ENCODE measurements at places on chromosomes 6 and 20.

GRCh38 chr20:46177768-46178167 is 59.7 kb downstream of the CD40 start:
- no peak for DNase-seq

GRCh38 chr6:20061952-20062351 is 150.3 kb downstream of the MBOAT1 start:
- DNase-seq = no peak

DNA sequence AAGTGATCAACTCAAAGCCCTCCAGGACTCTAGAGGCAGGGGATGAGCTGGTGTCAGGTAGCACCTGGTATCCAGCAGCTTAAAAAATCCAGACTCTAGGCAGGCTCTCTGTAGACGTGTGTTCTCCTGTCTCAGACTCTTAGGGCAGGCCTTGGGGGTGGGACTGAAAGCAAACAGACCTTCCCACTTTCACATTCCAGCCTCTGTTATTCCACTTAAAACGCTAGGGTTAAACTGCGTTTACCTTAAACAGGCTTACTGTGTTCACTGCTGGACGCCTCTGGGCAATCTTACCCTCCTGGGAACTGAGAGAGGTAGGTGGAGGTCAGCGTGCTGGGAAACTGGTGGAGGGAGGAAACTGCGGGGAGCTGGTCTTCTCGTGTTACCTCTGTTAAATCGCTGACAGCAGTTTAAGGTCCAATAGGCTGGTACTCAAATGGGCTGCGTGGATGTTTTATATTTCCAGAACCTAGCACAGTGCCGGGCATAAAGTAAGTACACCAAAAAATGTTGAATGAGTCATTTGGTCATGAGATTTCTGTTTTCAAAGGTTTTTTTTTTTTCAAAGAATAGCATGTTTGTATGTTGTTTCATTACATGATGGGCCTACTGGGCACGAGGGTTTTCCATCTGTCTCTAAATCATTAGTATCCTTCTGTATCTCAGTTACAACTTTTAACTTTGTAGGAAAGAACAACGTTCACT is at the start of gene GCNT2:
GCNT2 (plus strand) TSS at position 248 of the 705 bp plus-strand sequence. CDS start 7,561 bp downstream, outside the sequence.
- DNase-seq = no peak

- no peak for DNase-seq
These were observed 96.8 kb downstream of the PREX1 start for GRCh38 chr20:48730977-48731376.

DNA sequence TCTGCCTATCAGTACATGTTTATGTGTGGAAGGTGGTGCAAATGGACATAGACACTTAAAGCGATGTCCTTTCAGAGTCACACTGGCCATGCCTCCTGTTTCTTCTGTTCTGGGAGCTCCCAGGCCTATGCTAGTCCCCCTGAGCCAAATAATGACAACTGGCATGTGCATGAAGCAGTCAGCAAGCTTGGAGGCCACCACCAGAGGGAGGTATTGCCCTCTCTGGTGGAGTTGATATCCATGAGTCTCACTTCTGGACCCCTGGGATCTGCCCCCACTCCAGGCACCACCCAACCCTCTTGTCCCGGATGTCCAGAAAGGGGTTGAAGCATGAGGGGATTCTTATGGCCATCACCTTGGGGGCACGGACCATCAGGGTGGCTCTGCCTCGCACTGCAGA is 172.2 kb downstream of the AIG1 start:
- DNase-seq = peak; percentile 24

DNA sequence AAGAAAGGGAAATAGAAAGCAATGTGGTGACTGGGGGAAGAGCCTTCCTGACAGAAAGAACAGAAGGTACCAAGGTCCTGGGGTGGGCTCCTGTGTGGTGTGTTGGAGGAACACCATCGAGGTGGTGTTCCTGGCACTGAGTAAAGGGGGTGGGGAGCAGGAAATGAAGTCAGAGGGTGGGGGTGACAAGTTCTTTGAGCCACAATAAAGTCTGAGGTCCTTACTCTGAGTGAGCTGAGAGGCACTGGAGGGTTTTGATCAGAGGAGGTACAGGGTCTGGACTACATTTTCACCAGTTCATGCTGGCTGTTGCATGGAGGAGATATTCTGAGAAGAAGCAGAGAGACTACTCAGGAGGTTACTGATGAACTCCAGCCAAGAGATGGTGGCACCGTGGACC is 198.2 kb downstream of the GMPR start:
- no peak for DNase-seq

DNA sequence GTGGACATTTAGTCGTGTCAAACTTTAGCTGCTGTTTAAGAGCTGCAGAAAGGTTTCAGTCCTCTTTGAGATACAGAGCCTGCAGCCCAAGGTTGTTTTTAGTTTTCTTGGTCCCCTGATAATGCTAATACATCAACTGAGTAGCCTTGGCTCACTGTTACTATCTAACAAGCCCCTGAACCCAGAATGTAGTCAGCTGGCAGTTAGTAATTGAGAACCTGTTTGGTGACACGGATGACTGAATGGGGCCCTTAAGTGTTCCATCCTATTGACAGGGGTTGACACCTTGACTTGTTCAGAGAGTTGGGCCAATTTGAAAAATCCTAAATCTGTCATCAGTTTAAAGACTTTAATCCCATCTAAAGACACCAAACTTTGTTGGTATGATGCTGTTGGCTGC is 2.8 kb downstream of the RTN4IP1 start:
- DNase-seq = no peak

DNA sequence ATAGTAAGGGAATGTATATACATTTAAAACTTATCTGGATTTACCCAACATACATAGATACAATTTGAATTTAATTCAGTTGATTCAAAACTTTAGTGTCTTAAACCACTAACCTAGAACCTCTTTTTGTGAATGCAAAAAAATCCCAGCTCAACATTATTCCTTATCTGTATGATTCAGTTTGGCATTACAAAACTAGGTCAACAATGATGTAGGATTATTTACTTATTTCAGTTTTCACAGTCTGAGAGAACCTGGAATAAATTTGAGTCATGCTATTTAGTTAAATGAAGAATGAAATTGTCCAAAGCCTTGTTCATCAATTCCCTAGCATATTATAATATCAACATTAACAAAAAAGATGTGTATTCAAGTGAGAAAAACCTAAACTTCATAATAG is 7.4 kb upstream of the PLCB1 start:
- DNase-seq = no peak
